Adipocyte (in vitro differentiated cells): ENCODE measurements at places on chromosomes 5 and 9.

DNA sequence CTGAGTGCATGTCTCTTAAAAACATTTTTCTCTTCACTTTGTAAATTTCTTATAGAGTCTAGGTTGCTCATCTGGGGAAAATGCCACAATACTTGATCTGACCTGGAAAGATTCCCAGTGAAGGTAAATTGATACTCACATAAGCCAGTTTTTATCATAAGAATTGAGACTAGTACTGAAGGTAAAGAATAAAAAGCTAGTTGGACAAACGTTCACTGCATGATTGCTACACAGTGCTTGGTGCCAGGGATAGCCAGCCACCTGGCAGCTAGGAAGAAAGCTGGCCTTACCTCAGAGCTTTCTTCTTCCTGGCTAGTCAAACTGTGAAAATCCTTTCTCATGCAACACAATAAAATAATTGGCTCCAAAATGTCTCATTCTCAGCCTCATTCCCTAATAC is 77.1 kb downstream of the MUSK start:
- peak; percentile 45 for DNase-seq

DNA sequence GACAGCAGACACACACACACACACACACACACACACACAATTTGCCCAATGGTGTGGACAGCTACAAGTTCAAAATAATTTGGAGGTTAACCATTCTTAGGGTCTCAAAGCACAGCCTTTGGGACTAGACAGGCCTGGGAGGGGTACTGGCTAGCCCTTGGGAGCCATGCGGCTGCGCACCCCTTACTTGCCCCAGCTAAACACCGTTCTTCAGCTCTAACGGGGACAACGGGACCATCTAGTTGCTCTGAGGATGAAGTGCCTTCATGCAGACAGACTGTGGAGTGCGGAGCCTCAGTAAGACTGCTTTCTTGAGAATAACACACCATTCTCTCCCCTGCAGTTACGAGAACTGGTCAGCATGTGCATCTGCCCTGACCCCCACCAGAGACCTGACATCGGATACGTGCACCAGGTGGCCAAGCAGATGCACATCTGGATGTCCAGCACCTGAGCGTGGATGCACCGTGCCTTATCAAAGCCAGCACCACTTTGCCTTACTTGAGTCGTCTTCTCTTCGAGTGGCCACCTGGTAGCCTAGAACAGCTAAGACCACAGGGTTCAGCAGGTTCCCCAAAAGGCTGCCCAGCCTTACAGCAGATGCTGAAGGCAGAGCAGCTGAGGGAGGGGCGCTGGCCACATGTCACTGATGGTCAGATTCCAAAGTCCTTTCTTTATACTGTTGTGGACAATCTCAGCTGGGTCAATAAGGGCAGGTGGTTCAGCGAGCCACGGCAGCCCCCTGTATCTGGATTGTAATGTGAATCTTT is 64.6 kb downstream of the PSMB7 start:
- no peak for DNase-seq

GRCh38 chr5:178306430-178307225 is 74.0 kb upstream of the PHYKPL start:
- DNase-seq = no peak

- DNase-seq = peak; percentile 71
Observed at GRCh38 chr5:147303976-147304375, 69.2 kb downstream of the STK32A start.

GRCh38 chr9:129834489-129835127 is 467 bp downstream of the C9orf78 start:
- no peak for DNase-seq

- no peak for DNase-seq
Observed at GRCh38 chr9:123438321-123438720, 82.3 kb downstream of the CRB2 start.

GRCh38 chr5:108696951-108697715 is 50.6 kb upstream of the FER start:
- DNase-seq = no peak

GRCh38 chr9:11241779-11242178 is 629.0 kb upstream of the PTPRD start:
- DNase-seq = no peak

DNA sequence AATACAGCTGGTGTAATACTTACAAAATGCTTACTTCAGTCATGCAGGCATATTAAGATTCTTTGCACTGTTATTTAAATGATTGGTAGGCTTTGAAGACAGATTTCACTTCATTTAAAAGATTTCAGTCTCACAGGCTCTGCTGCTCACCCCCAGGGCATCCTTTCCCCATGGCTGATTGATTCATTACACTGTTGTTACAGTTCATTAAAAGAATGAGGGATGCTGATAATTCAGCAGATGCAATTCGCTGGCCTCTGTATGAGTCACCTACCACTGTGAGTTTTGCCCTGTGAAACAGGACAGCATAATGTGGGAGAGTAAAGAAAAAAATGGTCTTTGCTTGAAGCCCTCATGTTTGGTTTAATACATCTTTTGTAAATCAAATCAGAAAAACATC is 246.9 kb downstream of the CYLC2 start:
- no peak for DNase-seq

- DNase-seq = no peak
Observed at GRCh38 chr5:93741136-93741811, at the start of gene POU5F2. TSS of gene POU5F2 (minus strand) at chr5:93741600. CDS start at chr5:93741563, 37 bp downstream.

GRCh38 chr9:6925836-6926235 is 168.1 kb downstream of the KDM4C start:
- DNase-seq = no peak

- DNase-seq = no peak
Observed at GRCh38 chr5:32434221-32434620, 10.3 kb downstream of the ZFR start.

DNA sequence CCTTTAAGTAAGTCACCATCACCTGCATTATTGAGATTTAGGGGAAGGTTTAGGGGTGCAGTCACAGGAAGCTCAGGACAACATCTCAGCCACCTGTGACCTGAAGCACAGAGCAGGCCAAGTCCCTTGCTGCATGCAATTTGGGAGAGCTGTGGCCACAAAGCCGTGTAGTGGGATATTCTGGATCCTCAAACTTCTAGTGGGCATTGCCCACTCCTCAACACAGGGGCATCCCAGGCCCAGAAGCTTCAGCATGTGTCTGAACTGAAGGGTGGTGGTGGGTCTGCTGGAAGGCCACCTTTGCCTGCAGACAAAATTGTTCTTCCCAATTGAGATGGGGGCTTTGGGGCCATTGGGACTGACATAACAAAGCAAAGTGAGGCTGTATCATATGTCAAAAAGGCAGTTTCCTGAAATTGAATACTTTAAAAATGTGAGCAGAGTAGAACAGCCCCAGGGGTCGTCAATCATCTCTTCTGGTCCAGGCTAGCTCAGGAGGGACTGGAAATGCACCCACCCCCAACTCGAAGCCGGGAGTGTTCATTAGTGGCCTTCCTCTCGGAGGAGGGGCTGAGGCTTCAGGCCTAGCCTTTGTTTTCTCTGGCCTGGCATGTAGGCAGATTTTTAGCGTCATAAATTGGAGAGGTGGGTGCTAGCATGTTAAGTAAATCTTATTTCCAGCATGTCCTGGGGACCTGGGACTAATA is 2.8 kb upstream of the GADD45G start:
- DNase-seq = no peak

GRCh38 chr5:135312255-135312935 is 86.6 kb downstream of the MACROH2A1 start:
- no peak for DNase-seq

GRCh38 chr5:173327948-173328843 is at the start of gene STC2:
TSS of gene STC2 (minus strand) at chr5:173328414. CDS start at chr5:173328193, 221 bp downstream.
- DNase-seq = peak; percentile 96

DNA sequence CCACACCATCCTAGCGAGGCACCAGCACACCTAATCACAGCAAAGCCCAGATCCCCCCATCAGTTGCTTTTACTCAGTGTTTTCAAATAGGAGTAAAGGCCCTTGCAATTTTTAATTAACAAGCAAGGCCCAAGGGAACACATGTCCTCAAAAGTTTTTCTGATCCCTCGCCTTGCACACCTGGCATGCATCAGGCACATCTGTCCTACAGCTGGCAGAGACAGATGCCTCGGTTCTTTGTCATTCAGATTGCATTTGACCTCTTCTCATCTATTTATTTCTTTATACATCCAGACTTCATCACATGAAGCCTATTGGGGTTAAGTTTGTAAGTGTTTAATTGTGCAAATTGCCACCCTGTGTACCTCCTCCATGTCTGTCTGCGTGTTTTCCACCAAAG is 241.4 kb downstream of the MARCHF11 start:
- no peak for DNase-seq

GRCh38 chr5:15621094-15621493 is 121.1 kb downstream of the FBXL7 start:
- peak; percentile 50 for DNase-seq

DNA sequence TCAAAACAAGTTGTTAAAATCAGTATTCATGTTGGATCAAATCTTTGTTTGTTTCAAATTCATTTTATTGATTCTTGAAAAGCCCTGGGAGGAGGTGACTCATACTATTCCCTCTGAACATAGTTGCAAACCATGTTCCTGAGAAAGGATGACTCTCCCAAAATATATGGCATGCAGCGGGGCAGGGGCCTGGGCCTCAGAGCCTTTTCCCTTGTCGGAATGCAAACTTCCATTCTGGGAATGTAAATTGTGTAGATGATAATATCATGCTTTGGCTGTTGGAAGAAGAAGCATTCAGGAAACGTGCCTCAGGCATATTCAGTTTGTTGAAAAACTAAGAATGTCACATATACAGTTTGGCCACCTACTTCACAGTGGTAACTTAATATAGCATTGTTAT is 242.0 kb downstream of the AUH start:
- DNase-seq = peak; percentile 76

GRCh38 chr9:77892171-77892570 is 139.4 kb downstream of the GNAQ start:
- DNase-seq = no peak

- DNase-seq = no peak
Observed at GRCh38 chr5:173846929-173847501, 41.1 kb upstream of the CPEB4 start.

- DNase-seq = no peak
Observed at GRCh38 chr5:1525624-1526189, 1.9 kb upstream of the LPCAT1 start.

DNA sequence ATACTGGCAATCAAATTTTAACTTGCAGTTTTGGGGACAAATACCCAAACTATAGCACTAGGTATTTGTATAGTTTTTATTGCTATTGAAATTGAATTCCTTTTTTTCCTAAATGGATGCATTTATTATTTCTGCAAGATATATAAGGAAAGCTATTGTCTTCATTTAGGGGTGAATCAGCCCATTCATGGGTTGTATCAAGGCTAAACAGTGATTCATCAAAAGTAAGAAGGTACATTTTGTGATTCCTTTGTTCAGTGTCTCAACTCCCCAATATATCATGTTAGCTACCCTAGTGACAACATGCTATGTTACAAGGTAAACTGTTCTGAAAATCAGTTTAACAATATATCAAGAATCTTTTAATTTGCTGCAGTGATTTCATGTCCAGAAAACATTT is 185.7 kb downstream of the PLK2 start:
- no peak for DNase-seq

GRCh38 chr9:86350006-86350760 is 4.0 kb downstream of the TUT7 start:
- DNase-seq = no peak

GRCh38 chr5:154445422-154446194 is at the start of gene SAP30L:
TSS of gene SAP30L (plus strand) at chr5:154445997. CDS start at chr5:154446605, 608 bp downstream.
- peak; percentile 98 for DNase-seq

- DNase-seq = peak; percentile 23
Observed at GRCh38 chr5:79454043-79454442, 59.9 kb downstream of the HOMER1 start.

DNA sequence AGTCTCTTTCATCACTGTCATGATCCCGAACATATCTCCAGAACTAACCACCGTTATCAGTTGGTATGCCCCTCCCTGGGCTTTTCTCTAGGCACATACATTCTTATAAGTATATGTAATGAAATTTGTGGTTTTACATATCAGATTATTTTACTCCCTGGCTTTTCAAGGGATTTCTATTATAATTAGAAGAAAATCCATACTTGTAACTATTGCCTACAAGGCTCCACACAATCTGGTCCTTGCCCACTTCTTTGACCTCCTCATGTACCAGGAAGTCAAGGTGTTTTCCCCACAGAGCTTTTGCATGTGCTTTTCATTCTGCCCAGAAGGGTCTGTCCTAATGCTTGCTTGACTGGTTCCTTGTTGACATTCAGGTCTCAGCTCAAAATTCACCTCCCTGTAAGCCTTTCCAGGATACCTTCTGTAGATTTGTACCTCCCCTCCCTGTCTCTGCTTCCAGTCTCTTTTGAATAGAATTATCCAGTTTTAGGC is 33.6 kb upstream of the HSD17B4 start:
- DNase-seq = no peak

DNA sequence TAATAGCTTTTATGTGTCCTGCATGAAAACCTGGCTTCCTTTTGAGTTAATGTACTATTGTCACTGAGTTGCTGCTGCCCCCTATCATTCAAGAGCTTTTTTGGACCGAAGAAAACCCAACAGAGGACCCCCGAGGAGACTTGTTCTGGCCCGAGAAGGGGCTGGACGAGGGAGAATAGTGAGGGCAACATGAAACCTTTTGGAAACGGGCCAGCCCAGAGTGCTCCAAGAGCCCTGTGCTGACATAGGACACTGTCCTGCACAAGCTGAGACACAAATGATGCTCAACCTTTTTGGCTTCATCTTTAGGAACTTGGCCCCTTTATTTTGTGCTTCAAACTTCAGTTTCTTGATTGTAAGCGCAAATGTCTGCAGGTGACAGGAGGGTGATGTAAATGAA is 4.0 kb upstream of the GADD45G start:
- no peak for DNase-seq

DNA sequence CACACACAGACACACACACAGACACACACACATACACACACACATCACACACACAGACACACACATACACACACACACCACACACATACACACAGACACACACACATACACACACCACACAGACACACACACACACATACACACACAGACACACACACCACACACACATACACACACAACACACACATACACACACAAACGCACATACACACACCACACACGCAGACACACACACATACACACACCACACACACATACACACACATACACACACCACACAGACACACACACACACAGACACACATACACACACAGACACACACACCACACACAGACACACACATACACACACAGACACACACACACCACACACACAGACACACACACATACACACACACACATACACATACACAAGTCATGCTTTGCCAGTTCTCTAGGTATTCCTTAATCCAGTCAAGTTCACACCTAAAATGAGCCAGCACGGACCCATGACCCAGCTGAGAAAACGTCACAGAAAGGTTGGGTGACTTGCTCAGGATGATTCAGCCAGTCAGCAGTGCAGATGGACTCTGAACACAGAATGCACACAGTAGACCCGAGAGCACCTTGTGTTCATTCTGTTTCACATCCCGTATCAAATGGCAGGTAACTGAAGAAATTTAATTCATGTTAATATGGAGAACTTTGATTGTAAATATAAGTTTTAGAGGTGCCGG is 746.4 kb downstream of the MTRR start:
- DNase-seq = no peak

GRCh38 chr9:27535701-27536118 is 6.1 kb upstream of the MOB3B start:
- DNase-seq = no peak
